Lower leg skin (tissue), 4 donors: ENCODE measurements at places on chromosomes 13 and 19. TPM values are rescaled to one million over a fixed set of nuclear protein-coding genes. Genes with fewer than 3 reads are reported as not detected.

- no peak for DNase-seq
Measured at GRCh38 chr13:109180905-109181425, 551.6 kb downstream of the MYO16 start.

- DNase-seq, result no peak
Measured at GRCh38 chr19:11404588-11405222, 14.4 kb downstream of the RGL3 start.

- DNase-seq, result peak; percentile 90
Measured at GRCh38 chr13:30872685-30873461, 33.2 kb upstream of the MEDAG start.

- no peak for DNase-seq
Measured at GRCh38 chr13:33611121-33611805, 206.7 kb upstream of the RFC3 start.

DNA sequence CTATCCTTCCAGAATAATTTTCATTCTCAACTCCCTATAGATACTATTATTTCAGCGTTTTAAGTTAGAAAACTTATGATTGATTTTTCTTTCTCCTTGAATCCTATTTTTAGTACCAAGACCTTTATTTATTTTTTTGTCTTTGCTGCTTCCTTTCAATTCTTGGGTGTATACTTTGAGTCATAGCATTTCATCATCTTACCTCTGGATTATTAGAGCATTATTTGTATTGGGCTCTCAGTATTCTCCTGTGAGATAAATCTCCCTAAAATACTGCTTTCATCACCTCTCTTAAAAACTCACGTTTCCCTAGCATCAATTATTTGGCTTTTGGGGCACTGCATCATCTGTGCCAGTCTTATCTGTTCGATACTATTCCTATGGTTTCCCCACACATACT lies 222.8 kb downstream of the POSTN start:
- DNase-seq, result no peak

The PRR22 gene
- total RNA-seq, result 0.94 TPM

DNA sequence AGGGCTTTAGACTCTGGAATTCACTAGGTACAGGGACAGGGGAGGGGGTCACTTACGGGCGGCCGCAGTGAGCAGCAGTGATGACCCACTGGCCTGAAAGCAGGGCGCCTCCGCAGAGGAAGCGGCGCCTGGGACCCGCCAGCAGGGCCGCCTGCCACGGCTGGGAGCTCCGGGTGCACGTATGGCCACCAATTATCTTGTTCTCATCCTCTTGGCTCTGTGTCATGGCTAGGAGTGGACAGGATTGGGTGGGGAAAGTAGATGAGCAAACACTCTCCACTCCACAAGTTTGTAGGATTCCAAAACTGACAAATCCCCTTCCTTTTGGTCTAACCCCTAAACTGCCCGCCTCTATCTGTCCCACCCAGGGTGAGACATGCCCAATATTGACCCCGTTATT lies 1.2 kb downstream of the KLK14 start:
- DNase-seq, result no peak

The ZNF441 gene
- total RNA-seq, result 3.5 TPM

GRCh38 chr19:10096615-10096963 lies 5.9 kb downstream of the ANGPTL6 start:
- DNase-seq, result no peak

The ZNF540 gene
- 1.0 TPM for total RNA-seq

The SIGLEC8 gene
- 0.27 TPM for total RNA-seq

- DNase-seq, result peak; percentile 10
Measured at GRCh38 chr13:27483421-27483820, 33.1 kb upstream of the MTIF3 start.

The ZNF728 gene
- not detected for total RNA-seq

- DNase-seq, result no peak
Measured at GRCh38 chr13:44629465-44630183, 53.5 kb upstream of the TSC22D1 start.

The TBXA2R gene
- 4.2 TPM for total RNA-seq

The GJB2 gene
- 160 TPM for total RNA-seq

DNA sequence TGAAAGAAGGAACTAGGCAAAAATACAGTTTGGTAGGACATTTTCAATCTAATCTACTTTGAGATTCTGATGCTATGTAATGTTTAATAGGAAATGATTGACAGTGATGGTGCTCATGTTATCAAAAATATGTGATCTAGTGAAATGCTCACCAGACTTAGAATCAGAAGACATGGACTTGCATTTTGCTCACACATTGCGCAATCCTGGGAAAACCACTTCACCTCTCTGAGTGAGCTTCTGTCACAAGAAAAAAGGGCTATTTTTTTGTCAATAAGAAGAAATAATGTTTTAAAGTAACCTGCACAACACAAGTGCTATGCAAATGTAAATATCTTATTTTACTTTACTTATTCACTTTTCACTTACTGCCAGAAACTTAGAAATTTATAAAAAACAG lies 380.9 kb upstream of the HTR2A start:
- no peak for DNase-seq

The CXCL17 gene
- 0.69 TPM for total RNA-seq

GRCh38 chr13:38590796-38591507 lies 95.9 kb upstream of the FREM2 start:
- DNase-seq, result no peak

- peak; percentile 97 for DNase-seq
Measured at GRCh38 chr19:47305309-47305751, 4.3 kb upstream of the C5AR1 start.

- no peak for DNase-seq
Measured at GRCh38 chr13:99293178-99293577, 14.0 kb downstream of the GPR183 start.

- no peak for DNase-seq
Measured at GRCh38 chr13:78700121-78700910, 41.4 kb upstream of the OBI1 start.

- DNase-seq, result no peak
Measured at GRCh38 chr13:78845656-78846365, 186.9 kb upstream of the OBI1 start.

The PCDH20 gene
- total RNA-seq, result 1.8 TPM
